Activated CD4-positive, alpha-beta T cell treated with anti-CD3 and anti-CD28 coated beads, Interleukin-2, amount 50 U/mL, for 4 hours (primary cell): ENCODE measurements at places on chromosomes 5 and 9.

DNA sequence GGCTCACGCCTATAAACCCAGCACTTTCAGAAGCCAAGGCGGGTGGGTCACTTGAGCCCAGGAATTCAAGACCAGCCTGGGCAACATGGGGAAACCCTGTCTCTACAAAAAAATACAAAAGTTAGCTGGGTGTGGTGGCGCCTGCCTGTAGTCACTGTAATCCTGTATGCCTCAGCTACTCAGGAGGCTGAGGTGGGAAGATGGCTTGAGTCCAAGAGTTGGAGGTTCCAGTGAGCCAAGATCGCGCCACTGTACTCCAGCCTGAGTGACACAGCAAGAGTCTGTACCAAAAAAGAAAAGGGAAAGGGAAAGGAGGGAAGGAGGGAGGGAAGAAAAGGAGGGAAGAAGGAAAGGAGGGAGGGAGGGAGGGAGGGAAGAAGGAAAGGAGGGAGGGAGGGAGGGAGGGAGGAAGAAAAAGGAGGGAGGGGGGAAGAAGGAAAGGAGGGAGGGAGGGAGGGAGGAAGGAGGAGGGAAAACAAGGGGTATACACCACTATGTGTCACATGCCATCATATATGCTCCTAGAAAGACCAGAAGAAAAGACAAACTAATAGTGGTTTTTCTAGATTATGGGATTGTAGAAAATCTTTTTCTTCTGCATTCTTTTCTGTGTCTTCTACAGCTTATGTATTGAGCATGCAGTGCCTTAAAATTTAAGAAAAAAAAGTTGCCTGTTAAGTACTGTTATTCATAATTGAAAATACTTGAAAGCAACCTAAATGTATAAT is 240.1 kb downstream of the DENND1A start:
- no peak for DNase-seq

GRCh38 chr9:106961623-106962022 is 98.7 kb downstream of the ZNF462 start:
- no peak for DNase-seq

DNA sequence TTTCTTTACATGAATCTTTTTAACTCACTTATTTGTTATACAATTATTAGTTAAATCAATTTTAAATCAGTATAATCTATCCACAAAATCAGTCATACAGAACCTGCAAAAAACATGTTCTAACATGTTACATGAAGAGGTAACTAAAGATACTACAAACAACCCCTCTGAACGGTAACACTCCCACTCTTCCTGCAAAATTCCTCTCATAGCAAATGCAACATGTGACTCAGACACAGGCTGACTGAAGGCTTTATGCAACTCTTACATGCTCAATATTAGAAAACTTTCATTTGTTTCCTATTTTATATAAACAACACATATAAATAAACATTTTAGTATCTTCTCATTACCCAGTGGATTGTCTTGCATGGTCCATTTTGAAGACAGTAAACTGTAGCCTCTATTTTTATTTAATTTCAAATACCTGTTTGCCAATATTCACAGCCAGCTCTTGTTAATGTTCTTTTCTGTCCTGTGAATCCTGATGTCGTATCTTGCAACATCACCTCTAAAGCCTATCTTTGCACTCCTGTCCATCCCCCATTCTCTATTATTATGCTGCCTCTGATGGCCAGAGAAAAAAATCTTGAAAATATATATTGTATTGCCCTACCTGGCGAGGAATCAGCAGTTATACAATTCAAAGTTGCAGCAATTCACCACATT is 100.5 kb upstream of the CCDC152 start:
- no peak for DNase-seq

DNA sequence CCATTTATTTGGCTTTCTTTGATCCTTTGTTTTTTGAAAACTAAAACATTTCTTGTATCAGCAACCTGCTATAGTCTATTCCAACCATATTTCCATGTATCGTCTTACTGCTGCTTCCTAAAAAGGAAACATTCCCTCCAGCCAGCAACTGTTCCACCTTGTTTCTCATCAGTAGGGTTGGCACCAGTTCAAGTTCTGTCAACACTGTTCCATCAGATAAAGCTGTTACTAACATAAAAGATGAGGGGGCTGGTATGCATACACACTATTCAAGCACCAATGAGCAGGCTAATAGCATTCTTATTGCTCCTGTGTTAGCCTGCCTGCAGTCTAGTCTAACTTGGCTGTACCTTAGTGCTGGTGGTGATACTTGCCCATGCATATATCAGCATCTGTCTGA is 178.3 kb downstream of the CWC27 start:
- DNase-seq, result no peak

GRCh38 chr5:150579462-150580400 is 60.7 kb upstream of the SYNPO start:
- no peak for DNase-seq

GRCh38 chr5:102715082-102715807 is 39.9 kb upstream of the PAM start:
- DNase-seq, result no peak

GRCh38 chr5:32780508-32780919 is 69.4 kb downstream of the NPR3 start:
- no peak for DNase-seq

- no peak for DNase-seq
These were observed 15.7 kb downstream of the UNC13B start for GRCh38 chr9:35177520-35177919.

DNA sequence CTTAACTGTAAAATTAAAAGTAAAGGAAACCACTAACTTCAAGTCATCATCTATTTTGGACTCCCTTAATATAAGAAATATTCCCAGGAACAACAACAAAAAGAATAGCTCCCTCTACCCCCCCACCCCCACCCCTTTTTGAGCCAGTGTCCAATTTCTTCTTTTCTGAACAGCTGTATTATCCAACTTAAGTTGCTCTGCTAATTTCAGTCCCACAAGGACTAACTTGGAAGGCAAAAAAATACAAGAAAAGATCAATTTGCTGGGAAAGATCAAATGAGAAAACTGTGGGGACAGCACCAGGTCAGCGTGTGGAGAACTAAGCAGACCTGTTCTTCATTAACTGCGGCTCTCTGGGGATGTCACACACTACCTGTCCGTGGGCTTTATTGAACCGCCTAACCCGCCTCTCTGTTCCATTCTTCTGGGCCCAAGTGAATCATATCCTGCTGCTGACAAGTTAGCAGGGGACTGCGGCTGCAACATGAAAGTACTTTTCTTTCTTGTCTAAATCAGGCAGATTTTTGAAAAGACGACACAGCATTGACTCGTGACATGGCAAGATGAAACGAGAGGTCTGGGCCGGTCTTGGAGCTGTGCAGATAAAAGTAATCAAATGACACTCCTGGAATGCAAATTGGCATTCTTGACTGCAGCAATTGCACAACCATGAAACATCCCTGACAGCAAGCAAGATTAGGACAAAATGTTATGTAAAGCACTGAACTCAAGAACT is 2.7 kb downstream of the BNC2 start:
- no peak for DNase-seq

DNA sequence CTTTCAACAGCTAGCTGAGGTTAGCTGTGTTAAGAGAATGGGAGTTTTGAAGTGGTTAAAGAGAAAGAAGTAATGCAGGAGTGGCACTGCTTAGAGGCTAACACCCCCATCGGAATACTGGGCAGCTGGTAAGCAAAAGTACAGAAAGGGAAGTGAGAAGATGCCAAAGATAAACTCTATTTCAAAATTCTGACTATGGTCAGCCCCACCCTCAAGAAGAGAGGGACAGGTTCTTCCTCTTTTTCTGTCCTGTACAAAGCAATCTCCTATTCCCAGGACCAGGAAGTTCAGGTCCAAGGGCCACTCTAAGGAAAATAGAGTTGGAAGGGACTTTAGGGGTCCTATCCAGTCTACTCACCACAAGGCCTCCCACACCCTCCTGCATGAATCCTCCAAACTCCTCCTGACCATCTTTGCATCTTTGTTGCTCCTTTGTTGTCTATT is 45.9 kb upstream of the JAK2 start:
- DNase-seq, result no peak

GRCh38 chr5:150120617-150121447 is 34.5 kb upstream of the CSF1R start:
- DNase-seq, result no peak

- DNase-seq, result no peak
These were observed 151.9 kb downstream of the NTRK2 start for GRCh38 chr9:84821431-84821830.

DNA sequence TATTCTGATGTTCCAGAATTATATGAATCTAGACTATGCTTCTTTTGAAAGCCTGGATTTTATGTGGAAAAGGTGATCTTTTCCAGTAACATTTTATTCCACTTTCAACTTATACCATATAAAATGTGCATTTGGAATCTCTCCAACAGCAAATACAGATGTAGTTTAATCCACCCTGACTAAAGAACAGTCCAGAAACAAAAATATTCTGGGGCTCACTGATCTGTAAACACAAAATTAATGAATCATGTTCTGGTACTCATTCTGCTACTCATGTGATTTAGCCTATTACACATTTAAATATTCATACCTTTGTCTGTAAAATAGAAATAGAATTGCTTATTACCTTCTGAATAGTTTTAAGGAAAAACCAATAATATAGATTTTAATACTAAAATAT is 125.8 kb downstream of the ARRDC3 start:
- DNase-seq, result no peak

- DNase-seq, result no peak
These were observed 46.1 kb upstream of the EGFLAM start for GRCh38 chr5:38212307-38212706.

DNA sequence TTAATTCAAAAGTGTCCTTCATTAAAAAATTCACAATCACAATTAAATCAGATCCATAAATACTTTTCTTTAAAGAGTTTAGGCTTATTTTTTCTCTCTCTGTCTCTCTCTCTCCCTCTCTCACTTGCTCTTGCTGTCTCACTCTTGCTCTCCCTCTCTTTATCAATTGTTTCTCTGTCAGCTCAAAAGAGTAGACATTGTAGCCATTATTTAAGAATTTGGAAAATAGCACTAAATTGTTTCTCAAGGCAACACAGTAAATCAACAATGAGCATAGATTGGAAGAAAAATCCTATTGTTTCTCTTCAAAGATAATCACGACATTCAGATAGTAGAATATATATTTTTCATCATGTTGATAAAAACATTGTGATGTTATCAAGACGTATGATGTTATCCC is 1114.0 kb downstream of the PTPRD start:
- no peak for DNase-seq

DNA sequence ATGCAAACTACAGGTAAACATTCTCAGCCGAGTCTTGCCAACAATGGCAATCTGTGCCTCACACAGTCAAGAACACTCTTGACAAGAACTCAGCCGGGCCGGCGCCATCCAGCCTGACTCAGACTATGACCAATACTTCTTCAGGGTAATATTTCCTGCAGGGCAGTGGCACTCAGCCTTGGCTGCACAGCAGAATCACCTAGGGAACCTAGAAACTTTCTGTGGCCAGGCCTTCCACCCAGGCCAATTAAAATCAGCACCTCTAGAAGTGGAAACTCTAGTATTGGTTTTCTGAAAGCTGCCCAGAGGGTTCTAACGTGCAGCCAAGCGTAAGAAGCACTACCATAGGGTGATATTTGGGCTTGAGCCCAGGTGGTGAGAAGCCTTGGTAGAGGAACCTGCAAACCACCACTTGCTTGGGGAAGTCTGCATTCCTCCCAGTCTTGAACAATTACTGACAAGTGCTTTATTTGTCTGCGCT is 120.6 kb downstream of the TTLL11 start:
- DNase-seq, result no peak

DNA sequence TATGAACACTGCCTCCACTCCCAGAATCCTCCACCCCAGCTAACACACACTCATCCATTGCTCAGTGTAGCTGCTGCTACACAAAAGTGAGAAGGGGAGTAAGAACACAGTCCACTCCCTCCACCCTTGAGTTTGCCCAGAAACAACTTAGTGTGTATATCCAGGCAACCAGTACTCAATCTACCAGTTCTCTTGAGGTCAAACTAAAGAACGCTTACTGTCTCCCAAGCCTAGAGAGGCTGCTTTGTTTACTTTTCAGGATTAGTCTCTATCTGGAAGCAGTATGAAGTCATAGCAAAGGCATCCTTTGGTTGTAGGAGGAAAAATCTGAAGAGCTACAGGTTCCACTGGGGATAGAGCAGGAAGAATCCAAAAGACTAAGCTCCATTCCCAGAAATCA is 296.3 kb downstream of the KCNN2 start:
- DNase-seq, result no peak

GRCh38 chr5:160088805-160089204 is 30.4 kb downstream of the PWWP2A start:
- DNase-seq, result no peak

DNA sequence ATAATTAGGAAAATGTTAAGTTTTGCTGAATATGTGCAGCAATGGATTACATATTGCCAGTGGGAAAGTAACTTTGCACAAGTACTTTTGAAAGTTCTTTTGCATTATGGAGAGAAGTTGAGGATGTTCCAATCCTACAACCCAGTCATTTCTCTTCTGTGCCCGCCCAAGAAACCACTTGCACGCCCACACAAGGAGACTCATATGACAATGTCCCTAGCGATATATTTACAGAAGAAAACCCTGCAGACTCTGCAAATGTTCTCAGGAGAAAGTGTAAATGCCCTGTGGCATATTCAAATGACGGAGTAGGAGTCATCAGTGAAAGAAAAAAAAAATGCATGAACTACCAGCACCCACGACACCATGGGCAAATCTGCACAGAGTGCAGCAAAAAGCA is 356.5 kb downstream of the CTNND2 start:
- no peak for DNase-seq

DNA sequence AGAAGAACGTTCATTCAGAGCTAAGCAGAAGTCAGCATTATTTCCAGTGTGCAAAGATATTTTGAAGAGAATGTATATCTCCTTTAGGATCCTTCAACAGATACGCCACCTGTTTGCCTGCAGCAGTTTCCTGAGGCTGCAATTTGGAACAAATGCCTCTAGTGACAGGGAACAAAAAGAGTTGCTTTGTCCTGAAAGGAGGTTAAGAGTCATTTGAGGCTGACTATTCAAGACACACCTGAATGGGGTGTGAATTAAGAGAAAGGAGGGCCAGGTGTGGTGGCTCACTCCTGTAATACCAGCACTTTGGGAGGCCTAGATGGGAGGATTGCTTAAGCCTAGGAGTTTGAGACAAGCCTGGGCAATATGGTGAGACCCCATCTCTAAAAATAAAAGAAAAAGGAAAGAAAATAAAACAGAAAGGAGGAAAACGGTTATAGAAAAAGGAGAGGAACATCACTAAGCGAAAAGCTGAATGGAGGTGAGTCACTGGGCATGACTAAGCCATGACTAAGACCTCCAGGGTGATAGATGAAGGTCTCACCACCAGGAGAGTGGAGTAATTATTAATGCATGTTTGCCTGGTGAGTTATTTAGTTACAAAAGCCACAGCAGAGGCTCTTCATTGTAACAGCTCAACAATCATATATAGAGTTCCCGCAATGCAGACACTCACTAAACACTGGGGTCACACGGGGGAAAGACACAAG is 255.2 kb upstream of the TNC start:
- DNase-seq, result no peak

GRCh38 chr5:72662305-72662704 is 154.2 kb upstream of the TNPO1 start:
- no peak for DNase-seq

GRCh38 chr5:141419074-141419880 is 1.6 kb upstream of the PCDHGA11 start:
- no peak for DNase-seq

- DNase-seq, result no peak
These were observed 82.7 kb downstream of the ITGA1 start for GRCh38 chr5:52870448-52870847.
